Central memory CD8-positive, alpha-beta T cell (primary cell): ENCODE measurements at places on chromosomes 4 and X.

- no peak for DNase-seq
Observed at GRCh38 chr4:124449881-124450280, 262.7 kb downstream of the ANKRD50 start.

DNA sequence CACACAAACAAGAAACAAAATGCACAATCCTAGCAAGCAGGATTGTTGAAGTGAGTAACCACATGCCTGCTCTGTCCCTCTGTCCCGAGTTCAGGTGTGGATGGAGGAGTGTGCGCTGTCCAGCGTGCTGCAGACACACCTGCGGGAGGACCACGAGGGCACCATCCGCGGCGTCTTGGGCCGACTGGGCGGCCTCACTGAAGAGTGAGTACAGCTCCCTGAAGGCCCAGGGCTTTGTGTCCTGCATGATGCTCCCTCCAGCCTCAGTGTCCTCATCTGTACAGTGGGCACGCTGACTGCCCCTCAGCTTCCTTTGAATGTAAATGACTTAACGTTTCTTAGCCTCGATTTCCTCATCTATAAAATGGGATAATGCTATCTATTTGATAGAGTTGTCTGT is 82.5 kb downstream of the EVC start:
- no peak for DNase-seq

DNA sequence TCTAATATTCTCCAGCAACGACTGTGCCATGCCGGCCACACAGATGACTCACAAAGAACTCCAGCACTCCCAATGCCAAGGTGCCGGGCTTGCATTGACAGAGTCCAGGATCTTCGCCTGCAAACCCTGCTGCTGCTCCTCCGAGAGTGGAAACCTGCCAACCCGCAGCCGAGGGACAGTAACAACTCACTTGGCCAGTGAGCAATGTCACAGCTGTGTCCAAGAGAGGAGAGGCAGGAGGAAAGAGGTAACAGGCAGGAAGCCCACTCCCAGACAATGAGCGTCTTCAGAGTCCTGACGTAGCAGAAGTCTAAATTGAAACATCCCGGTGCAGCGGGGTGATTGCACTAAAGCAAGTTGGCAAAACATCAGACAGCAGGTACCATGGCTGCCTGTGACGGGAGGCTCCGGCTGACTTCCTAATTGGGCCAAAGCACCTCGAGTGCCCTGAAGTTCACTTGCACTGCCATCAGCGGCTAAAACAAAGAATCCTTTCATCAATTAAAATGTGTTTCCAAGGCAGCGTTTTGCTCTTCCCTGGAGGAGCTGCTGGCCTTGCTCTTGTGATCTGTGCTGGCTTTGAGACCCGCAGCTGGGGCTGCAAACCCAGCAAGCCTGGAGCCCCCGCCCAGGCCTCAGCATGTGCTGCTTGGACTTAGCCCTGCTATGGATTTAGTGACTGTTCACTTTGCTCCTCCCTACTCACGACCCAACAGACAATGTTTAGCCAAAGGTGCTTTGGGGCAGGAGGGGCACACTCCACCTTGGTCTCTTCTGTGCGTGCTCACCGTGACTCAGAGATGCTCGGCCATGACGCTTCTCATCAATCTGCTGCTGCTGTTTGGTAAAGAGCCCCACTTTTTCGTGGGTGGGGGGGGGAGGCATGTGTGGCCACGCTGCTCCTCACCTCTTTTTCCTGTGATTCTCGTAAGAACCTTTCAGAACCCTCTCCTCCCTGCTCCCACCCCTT is 36.5 kb downstream of the DCTD start:
- no peak for DNase-seq

DNA sequence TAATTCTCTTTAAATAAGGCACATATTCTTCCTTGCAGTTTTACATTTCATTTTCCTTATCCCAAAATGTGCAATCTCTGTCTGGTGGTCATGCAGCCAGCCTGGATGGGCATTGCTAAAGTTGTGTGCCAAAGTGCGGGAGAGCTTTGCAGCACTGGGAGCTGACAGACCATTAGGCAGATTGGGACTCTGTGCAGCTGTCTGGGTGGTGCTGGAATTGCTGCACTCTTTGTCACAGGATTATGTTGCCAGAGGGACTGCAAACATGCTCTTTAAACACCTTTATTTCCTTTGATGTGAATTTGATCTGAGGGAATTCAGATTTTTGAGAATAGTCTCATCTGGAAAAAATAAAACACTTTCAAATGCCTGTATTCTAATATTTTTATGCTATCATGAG is 956.2 kb upstream of the DIAPH2 start:
- no peak for DNase-seq

DNA sequence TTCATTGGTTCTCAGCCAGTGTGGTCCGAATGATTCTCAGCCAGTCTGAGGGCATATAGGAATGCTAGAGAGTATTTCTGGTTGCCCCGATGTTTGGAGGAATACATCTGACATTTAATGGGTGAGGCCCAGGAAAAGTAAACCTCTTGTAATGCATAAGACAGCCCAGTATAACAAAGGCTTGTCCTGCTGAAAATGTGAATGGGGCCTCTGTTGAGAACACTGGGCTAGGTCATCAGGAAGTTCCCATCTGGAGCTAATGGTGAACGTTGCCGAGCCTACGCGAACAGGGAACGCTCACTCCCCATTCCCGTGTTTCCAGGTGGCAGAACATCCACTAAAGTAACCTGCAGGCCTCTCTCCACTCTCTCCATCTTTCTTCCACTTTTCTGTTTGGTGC is 132.0 kb upstream of the CLNK start:
- DNase-seq = no peak

DNA sequence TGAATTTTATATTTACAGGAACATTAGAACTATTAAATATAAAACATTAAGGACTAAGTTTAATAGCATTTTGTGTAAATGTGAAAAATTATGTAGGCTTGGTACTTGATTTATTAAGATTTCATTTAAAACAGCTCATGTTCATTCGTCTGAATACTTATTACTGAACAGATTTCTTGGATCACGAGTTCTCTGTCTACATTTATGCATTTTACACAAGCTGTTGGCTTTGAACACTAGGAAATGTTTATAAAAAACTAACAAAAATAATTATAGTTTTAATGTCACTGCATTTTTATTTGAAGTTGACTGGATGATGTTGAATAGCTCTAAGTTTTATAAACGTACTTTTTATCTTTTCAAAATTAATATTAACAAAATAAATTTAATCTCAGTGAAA is 888.7 kb downstream of the CCSER1 start:
- no peak for DNase-seq

GRCh38 chrX:17655211-17656034 is 81.9 kb upstream of the SCML1 start:
- DNase-seq = no peak

DNA sequence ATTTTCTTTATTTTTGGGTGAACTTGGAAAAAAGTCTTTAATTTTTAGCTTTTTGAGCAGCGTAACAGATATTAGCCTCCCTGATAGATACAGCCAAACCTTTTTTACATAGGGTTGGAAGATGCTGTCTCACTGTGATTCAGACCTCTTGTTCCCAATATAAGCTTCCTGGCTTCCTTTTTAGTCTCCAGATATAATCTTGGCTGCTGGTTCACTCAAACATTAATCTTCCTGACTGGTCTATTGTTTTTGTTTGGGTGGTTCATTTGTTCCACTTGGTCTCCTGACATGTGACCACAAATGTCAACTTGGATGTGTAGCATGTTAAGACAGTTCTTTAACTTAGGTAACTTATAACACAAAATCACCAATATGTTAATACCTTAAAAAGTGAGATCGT is 23.0 kb downstream of the RPA4 start:
- no peak for DNase-seq
